ENCODE measurements at places on chromosomes 3 and 15. TPM values are rescaled to one million over a fixed set of nuclear protein-coding genes. Genes with fewer than 3 reads are reported as not detected.

WDR76 gene
- 5.7 TPM for total RNA-seq

FANCD2OS gene
- not detected for total RNA-seq

HRG gene
- not detected for total RNA-seq

ACSBG1 gene
- total RNA-seq, result 1.8 TPM

FBXO40 gene
- 0.09 TPM for total RNA-seq

MAP6D1 gene
- 1.9 TPM for total RNA-seq

GRCh38 chr3:160840590-160840989 lies 84.6 kb downstream of the PPM1L start:
- no peak overlapping the region for H3K4me3 ChIP-seq
- no peak for DNase-seq
- H3K4me1 ChIP-seq, result no peaks in the 10 kb centered on the region
- no peak overlapping the region for H3K27ac ChIP-seq
- no peaks in the 10 kb centered on the region for H3K36me3 ChIP-seq

GRCh38 chr3:169389925-169390253 lies 273.6 kb downstream of the MECOM start:
- H3K27me3 ChIP-seq, result no peaks in the 10 kb centered on the region
- DNase-seq, result no peak
- peaks cover 21% of the 10 kb centered on the region for H3K4me1 ChIP-seq
- H3K27ac ChIP-seq, result peak overlapping the region; percentile 37
- H3K36me3 ChIP-seq, result no peaks in the 10 kb centered on the region

- peaks cover 13% of the 10 kb centered on the region for H3K4me1 ChIP-seq
- DNase-seq, result no peak
- H3K36me3 ChIP-seq, result peaks cover 49% of the 10 kb centered on the region
- H3K27me3 ChIP-seq, result no peaks in the 10 kb centered on the region
- H3K27ac ChIP-seq, result no peak overlapping the region
Measured at GRCh38 chr3:49421890-49422378, 339 bp downstream of the AMT start.

DNA sequence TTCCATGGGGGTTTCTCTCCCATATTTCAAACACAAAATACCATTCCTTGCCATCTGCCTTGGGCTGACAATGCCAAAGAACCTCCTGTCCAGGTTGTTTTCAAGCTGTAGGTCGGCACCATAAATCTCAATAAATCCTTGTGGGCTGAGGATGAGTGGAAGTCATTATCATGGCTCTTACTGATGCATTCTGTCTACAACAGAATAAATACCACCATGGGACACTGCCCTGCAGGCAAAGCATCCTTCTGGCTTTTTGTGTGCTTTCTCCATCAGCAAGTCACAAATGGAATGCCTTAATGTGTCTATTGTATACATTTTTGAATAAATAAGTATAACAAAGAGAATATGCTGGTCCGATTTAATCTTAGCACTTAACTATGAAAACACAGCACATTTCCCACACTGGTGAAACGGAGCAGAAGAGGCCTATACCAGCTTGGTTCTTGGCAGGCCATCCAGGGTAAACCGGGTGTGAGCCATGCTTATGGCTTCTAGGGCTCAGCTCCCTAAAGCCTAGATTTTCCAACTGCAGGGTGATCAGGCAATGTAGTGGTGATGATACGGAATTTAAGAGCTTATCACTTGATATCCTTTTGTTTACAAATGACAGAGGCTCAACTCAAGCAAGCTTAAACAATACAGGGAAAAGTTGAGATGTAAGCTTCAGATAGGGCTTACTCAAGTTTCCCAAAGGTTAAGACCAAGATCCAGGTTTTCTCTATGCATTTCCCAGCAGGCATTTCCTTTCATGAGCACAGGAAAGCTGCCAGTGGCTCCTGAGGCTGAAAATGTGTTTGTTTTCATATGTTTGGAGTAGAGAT lies 133.2 kb upstream of the LRTM1 start:
- no peaks in the 10 kb centered on the region for H3K27me3 ChIP-seq
- H3K4me1 ChIP-seq, result no peaks in the 10 kb centered on the region
- H3K4me3 ChIP-seq, result no peak overlapping the region
- no peak for DNase-seq
- no peak overlapping the region for H3K27ac ChIP-seq
- no peaks in the 10 kb centered on the region for H3K36me3 ChIP-seq

GRCh38 chr3:152097770-152098169 lies 171.0 kb upstream of the MBNL1 start:
- no peaks in the 10 kb centered on the region for H3K4me1 ChIP-seq
- H3K27ac ChIP-seq, result no peak overlapping the region
- H3K4me3 ChIP-seq, result no peak overlapping the region
- no peaks in the 10 kb centered on the region for H3K27me3 ChIP-seq
- H3K36me3 ChIP-seq, result no peaks in the 10 kb centered on the region

GRCh38 chr15:91126080-91126479 lies 26.0 kb downstream of the SV2B start:
- H3K27ac ChIP-seq, result no peak overlapping the region
- no peaks in the 10 kb centered on the region for H3K4me1 ChIP-seq
- DNase-seq, result no peak
- H3K27me3 ChIP-seq, result peaks cover 16% of the 10 kb centered on the region
- no peak overlapping the region for H3K4me3 ChIP-seq
- H3K36me3 ChIP-seq, result no peaks in the 10 kb centered on the region

- no peaks in the 10 kb centered on the region for H3K27me3 ChIP-seq
- DNase-seq, result peak; percentile 76
- H3K27ac ChIP-seq, result peak overlapping the region; percentile 92
- peaks cover 9% of the 10 kb centered on the region for H3K36me3 ChIP-seq
- H3K4me3 ChIP-seq, result peak overlapping the region; percentile 74
- H3K4me1 ChIP-seq, result peaks cover 53% of the 10 kb centered on the region
Measured at GRCh38 chr15:64842986-64843561, 1.4 kb downstream of the PLEKHO2 start.
